ENCODE measurements at places on chromosomes 5 and 9.

DNA sequence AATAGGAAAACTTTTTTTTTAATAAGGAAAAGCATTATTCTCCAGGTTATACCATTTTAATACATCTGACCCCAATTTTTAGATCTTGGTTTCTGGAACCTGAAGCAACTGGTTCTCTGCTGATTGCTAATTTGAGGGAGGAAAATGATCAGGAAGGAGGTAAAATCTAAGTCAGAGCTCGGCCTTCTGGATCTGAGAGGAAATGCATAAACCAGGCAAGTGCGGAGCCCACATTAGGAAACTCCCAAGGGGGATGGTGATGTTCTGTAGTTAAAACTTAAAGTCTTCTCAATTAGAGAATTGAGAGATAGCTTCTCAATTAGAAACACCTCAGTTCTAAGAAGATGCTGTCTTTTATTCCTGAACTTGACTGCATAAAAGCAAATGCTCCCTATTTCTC is 113.5 kb downstream of the TSSK1B start:
- DNase-seq = no peak

DNA sequence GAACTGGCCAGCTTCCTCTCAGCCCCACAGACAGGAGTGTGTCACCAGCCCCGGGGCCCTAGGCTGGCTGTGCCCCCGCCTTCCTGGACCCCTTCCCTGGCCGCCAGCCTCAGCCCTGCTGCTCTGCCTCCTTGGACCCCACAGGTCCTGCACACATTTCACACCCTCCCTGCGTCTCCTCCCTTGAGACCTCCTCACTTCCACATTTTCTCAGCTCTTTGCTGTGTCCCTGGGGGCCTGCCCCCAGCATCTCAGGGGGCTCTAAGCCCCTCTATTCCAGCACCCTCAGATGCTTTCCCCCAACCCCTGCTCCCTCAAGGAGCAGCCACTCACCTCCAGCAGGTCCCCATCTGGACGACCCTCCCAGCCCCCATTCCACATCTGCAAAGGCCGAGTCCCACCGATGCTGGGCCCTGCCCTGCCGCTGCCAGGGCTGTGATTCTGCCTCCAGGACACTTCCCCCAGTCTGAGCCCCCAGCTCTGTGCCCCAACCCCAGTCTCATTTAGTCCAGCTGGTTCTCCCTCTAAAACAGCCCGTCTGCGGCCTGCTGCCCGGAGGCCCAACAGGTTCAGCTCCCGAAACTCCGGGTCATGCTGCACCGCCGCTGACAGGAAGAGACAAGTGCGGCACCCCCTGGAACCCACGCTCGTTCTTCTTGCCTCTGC is 4.2 kb downstream of the SLC34A3 start:
- DNase-seq = no peak

DNA sequence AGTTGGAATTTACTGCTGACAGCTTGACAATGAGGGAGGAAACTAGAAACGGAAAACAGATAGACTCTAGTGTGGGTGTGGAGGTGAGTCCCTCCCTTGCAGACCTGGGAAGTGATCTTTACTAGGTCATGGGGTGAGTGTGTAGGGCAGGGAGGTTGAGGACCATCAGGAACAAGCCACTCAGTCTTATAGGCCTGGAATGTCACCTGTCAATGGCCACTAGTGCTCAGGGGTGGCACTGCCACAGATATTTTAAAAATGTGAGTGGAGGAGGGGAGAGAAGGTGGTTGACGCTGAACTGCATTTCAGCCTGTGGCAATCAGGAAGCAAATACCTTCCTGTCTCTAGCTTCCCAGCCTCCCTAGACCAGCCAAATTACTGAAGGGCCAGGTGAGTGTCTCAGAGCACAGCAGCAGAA is 9.0 kb downstream of the OR2S2 start:
- DNase-seq = no peak

DNA sequence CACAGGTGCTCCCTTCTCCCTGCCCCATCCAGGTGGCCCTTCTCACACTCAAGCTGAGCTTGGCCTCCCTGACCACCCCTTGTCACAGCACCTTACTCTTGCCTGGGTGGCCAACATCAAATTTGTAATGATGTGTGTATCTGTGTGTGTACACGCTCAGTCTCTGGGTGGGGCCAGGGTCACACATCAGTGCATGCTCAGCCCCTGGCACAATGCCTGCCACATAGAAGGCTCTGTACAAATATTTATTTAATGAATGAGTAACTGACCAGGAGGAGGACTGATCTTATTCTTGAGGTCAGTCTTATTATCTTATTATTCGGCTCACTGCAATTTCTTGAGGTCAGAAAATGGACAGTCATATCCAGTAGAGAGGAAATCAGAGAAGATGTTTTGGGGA is 41.3 kb upstream of the HAND1 start:
- DNase-seq = no peak

GRCh38 chr9:109198736-109199382 is 31.8 kb upstream of the FRRS1L start:
- DNase-seq = peak; percentile 10

- no peak for DNase-seq
These were observed 22.5 kb downstream of the ZDHHC21 start for GRCh38 chr9:14670718-14671117.

DNA sequence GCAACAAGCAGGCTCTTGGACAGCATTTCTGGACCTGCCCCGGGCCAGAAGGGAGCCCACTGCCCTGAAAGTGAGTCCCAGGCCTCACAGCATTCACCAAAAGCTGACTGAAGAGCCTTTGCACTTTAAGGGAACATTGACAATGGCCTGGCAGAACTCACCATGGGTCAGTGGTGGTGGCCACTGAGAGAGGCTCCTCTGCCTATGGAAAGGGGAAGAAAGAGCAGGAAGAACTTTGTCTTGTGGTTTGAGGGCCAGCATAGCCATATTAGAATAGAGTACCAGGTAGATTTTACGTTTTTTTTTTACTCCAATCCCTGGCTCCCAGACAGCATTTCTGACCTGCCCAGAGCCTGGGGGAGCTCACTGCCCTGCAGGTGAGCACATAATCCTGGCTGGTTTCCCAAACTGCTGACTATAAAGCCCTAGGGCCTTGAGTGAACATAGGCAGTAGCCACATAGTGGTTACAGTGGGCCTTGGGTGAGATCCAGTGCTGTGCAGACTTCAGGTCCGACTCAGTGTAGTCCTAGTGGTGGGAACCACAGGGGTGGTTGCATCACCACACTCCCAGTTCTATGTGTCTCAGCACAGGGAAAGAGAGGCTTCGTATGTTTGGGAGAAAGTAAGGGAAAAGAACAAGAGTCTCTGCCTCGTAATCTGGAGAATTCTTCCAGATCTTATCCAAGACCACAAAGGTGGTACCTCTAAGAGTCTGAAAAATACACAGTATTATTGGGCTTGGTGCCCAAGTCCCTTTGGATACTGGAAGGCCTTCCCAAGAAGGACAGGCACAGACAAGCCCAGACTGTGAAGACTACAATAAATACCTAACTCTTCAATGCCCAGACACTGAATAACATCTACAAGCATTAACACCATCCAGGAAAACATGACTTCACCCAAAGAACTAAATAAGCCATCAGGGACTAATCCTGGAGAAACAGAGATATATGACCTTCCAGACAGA is 89.5 kb downstream of the TSSK1B start:
- DNase-seq = no peak

DNA sequence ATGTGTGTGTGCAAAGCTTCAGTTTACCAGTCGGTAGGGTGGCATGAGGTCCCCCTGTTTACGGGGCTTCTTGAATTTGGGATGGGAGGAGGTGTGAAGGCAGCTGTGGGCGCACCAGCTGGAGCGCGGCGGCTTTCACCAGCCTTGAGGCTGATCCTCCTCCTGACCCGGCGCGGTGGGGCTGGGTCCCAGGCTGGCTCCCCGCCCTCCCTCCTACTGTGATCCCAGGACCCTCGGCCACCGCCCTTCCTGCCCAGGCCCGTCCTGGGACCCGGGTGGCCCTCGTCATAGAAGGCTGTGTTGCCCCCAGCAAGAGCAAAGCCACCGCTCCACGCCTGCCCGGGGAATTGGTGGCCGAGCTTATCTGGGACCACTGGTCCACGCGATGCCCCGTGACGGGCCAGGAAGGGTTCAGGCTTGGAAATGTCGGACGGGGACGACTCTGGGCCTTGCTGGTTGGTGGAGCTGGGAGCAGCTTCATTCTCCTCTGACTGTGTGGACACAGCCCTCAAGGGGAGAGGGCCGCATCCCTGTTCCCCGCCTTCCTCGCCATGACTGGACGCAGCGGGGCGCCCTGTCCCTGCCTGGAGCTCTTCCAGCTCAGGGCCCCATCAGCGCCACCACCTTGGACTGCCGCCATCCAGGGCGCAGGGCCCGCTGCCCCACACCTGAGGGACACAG is 271.1 kb upstream of the IRX1 start:
- DNase-seq = no peak

- no peak for DNase-seq
These were observed 245.9 kb upstream of the ADAMTSL1 start for GRCh38 chr9:18228101-18228500.

DNA sequence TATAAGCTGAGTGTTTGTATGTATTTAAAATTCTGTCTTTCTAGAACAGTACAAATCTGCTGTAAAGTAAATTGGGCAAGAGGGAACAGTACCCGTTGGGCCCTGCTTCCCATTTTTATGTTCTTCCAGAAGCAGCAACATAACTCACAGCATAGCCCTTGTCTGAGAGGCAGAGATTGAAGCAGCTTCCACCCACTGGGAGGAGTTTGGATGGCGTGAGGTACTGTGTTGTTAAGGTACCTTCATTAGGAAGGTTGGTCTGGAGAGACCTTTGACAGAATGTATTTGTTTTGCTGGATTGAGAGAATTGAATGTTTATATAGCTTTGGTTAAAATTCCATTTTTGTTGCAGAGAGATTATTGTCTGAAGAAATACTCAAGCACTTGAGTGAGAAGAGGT is 24.8 kb downstream of the RAI14 start:
- DNase-seq = no peak

- no peak for DNase-seq
These were observed 33.3 kb downstream of the FBXO10 start for GRCh38 chr9:37542895-37543294.

- DNase-seq = no peak
These were observed 52.8 kb upstream of the TUT7 start for GRCh38 chr9:86407022-86407421.

GRCh38 chr5:167786871-167787578 is 504.4 kb upstream of the WWC1 start:
- DNase-seq = no peak

- DNase-seq = no peak
These were observed 3.4 kb upstream of the RHOBTB3 start for GRCh38 chr5:95727764-95728191.

- no peak for DNase-seq
These were observed 229.1 kb downstream of the MTRR start for GRCh38 chr5:8098081-8098480.

GRCh38 chr9:31587146-31587545 is 797.3 kb upstream of the ACO1 start:
- DNase-seq = no peak

DNA sequence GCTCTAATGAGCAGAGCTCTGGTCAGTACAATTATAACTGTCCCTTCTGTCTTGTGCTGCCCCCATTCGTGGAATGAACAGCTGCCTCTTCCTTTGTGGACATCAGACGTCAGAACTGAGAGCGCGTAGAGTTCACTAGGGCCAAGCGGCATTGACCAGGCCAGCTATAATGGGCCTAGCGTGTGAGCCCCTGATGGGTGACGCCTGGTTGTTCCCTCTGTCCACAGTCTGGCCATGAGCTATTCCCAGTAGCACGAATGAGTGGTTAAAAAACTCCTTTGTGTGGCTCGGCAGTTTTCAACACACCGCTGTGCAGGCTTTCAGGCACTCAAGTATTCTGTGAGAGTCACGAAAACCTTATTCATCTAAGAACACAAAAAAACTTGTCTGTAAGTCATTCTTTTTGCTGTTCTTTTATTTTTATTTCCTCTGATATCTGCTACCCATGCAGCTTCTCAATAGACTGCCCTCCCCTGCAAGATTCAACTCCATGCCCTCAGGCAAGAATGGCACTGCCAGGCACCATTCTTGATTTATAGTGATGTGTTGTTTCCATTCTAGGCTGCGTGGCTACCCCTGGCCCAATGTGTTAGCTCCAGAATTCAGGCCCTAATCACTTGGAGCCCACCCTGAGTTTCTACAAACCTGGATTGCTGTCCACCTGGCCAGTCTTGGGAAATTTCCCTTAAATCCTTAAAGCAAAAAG is 52.5 kb downstream of the ANKDD1B start:
- no peak for DNase-seq

- DNase-seq = no peak
These were observed 104.7 kb downstream of the C9orf152 start for GRCh38 chr9:110103257-110103656.

- DNase-seq = no peak
These were observed 17.9 kb downstream of the ZNF462 start for GRCh38 chr9:106880863-106881262.

DNA sequence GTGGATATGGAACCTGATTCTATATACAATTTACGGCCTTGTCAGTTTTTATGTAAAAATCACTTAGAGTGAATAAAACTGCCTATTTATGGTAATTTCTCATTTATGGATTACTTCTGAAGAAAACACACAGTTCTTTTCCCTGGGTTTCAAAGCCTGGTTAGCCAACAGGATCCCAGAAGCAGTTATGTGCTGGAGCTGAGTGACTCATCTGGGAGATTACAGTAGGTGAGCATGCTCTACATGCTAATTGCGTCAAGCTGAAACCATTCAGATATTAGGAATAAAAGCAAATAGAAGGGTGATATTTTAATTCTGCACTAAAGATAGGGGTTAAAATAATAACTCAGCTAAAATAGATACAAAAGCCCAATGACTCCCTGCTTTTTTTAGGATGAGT is 47.8 kb downstream of the PDE4D start:
- no peak for DNase-seq

DNA sequence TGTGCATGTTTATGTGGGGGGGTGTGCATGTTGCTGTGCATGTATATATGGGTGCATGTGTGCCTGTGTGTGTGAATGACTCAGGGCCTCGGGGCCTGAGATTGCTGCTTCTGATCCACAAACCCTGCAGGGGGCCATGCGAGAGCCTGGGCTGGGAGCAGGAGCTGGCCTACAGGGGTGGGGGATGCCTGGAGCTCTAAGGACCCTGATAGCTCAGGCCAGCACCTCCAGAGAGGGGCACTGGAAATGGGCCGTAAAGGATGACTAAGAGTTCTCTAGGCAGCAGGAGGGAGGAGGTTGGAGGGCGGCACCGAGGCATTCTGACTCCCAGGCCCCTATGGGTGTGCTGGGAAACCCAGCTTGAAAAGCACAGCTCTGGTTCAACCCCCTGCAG is 6.9 kb upstream of the UBAC1 start:
- DNase-seq = no peak

DNA sequence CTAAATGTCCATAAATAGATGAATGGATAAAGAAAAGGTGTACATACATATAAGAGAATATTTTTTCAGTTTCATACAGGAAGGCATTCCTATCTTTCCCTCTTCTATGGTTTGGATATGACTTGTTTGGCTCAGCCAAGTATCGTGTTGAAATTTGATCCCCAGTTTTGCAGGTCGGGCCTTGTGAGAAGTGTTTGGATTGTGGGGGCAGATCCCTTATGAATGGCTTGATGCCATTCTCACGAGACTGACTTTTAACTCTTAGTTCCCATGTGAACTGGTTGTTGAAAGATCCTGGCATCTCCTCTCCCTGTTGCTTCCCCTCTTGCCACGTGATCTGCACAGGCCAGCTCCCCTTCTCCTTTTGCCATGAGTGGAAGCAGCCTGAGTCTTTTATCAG is 421.1 kb upstream of the FTMT start:
- DNase-seq = no peak

- no peak for DNase-seq
These were observed 124.5 kb downstream of the EDIL3 start for GRCh38 chr5:84260140-84260539.
